ENCODE measurements at places on chromosomes 3 and 15.

- DNase-seq, result no peak
Measured at GRCh38 chr15:68599560-68600071, 20.8 kb downstream of the CORO2B start.

DNA sequence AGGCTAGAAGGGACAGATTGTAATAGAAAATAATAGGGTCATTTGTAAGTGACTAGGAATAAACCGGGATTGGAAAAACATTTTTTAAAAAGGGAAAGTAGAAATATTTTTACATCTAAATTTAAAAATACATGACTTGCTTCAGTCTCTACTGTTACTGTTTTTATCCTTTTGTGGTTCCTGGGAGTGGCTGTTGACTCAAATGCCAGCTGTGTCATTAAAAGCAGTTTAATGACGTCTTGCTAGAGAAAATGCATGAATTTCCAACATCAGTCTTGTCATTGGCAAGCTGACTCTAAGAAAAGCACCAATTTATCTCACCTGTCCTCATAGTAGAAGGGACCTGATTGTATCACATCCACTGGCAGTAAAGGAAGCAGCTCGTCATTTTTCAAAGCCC lies 16.7 kb upstream of the LCMT2 start:
- DNase-seq, result no peak

DNA sequence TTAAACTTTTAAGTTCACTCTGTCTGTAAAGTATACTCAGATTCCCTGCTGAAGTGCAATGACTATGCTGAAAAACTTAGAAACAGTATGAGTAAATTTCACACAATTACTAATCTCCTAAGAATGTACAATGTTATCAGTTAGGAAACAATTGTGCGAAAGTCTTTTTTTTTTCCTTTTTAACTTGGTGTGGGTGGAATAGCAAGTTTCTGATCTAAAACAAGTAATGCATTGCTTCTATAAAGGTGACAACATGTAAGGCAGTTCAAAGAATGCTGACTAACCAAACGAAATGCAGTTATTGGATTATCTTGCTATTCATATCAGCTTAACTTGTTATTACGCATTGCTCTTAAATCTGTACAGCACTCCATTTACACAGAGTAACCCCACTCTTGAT lies 19.3 kb upstream of the SLC12A8 start:
- no peak for DNase-seq

GRCh38 chr15:33344111-33344510 lies 33.3 kb downstream of the RYR3 start:
- no peak for DNase-seq

DNA sequence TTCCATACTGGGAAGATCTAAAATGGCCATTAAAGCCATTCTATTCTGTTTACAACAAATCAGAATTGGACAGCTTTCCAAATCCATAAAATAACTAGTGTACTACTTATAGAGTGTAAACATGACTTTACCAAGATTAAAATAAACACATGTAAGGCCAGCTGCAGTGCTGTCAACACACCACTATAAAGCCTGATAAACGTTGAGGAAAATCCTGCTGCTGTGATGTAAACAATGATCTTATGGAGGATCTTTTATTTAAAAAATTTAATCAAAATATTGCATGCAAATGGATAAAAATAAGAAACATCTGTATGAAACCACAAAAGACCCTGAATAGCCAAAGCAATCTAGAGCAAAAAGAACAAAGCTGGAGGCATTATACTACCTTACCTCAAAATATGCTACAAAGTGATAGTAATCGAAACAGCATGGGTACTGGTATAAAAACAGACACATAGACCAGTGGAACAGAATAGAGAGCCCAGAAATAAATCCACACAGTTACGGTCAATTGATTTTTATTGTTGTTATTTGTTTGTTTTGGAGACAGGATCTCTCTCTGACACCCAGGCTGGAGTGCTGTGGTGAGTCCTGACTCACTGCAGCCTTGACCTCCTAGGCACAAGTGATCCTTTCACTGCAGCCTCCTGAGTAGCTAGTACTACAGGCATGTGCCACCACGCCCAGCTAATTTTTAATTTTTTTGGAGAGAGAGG lies 428.8 kb upstream of the C2CD4B start:
- no peak for DNase-seq

Measured in stimulated activated CD8-positive, alpha-beta memory T cell treated with anti-CD3 and anti-CD28 coated beads, Interleukin-15, amount 100 ng/mL, for 1 hour (primary cell).